ENCODE measurements at places on chromosomes 12 and 14. TPM values are rescaled to one million over a fixed set of nuclear protein-coding genes. Genes with fewer than 3 reads are reported as not detected.

GRCh38 chr12:104551-105081 is 38.0 kb downstream of the IQSEC3 start:
- no peaks in the 10 kb centered on the region for H3K4me1 ChIP-seq
- H3K27me3 ChIP-seq = no peaks in the 10 kb centered on the region
- no peak for DNase-seq
- H3K36me3 ChIP-seq = no peaks in the 10 kb centered on the region
- no peak overlapping the region for H3K27ac ChIP-seq

DNA sequence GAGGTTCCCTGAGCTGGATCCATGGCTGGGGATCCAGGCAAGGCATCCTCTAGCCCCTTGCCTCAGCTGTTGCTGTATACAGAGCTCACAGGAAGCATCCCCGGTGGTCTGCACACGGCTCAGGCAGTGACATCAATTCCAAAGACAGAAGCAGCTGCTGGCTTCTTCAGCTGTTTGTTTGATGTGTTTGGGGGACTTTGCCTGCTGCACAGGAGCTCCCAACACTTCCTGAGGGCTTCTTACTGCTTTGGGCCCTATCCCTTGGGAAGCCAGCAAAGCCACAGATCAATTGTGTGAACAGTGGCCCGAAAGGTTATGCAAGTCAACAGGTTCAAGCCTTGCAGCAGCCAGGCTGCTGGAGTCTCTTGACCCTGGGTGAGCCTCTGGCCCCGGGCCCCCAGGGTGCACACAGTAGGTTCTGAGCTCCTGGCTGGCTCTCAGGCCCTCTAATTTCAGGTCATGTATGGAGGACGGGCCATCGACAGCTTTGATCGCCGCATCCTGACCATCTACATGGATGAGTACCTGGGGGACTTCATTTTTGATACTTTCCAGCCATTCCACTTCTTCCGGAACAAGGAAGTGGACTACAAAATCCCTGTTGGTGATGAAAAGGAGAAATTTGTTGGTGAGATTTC is 42.6 kb downstream of the CCDC92 start:
- H3K27me3 ChIP-seq = 0 out of 2 replicates have a peak, but pooled peaks cover 4% of the 10 kb centered on the region
- no peak overlapping the region for H3K27ac ChIP-seq
- H3K4me1 ChIP-seq = no peaks in the 10 kb centered on the region
- no peak for DNase-seq
- H3K4me3 ChIP-seq = no peak overlapping the region

DNA sequence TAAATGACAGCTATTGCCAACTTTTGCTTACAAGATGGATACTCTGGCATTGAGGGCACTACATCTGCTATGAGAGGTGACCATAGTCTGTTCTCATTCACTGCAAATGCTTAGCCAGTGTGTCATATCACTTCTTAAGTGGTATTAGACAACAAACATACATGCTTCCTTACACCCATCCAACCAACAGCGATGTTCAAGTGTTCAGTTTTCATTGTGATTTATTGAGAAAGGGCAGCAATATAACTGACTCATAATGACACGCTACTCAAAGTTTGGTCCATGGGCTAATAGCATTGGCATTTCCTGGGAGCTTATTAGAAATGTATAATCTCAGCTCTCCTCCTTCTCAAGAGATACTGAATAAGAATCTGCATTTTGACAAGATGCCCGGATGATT is 181.7 kb downstream of the NPAS3 start:
- H3K36me3 ChIP-seq = no peaks in the 10 kb centered on the region
- no peak overlapping the region for H3K27ac ChIP-seq
- H3K4me1 ChIP-seq = no peaks in the 10 kb centered on the region
- no peaks in the 10 kb centered on the region for H3K27me3 ChIP-seq

DNA sequence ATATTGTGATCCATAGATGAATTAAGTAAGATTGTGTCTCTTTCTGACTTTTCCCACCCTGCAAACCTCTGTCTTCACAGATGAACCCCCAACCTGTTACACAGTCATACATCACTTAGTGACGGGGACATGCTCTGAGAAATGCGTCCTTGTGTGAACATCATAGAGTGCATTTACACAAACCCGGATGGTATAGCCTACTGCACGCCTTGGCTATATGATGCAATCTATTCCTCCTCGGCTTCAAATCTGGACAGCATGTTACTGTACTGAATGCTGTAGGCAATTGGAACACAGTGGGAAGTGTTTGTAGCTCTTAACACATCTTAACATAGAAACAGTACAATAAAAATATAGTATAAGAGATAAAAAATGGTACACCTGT is 7.4 kb upstream of the TESPA1 start:
- H3K27ac ChIP-seq = no peak overlapping the region
- no peaks in the 10 kb centered on the region for H3K36me3 ChIP-seq
- H3K4me1 ChIP-seq = no peaks in the 10 kb centered on the region
- no peak overlapping the region for H3K4me3 ChIP-seq
- DNase-seq = no peak
- H3K27me3 ChIP-seq = peaks cover 20% of the 10 kb centered on the region

GRCh38 chr12:131132118-131132892 is 178.6 kb downstream of the ADGRD1 start:
- H3K27ac ChIP-seq = no peak overlapping the region
- peak; percentile 13 for DNase-seq
- H3K4me3 ChIP-seq = no peak overlapping the region
- H3K4me1 ChIP-seq = no peaks in the 10 kb centered on the region
- H3K27me3 ChIP-seq = no peaks in the 10 kb centered on the region

GRCh38 chr12:132218915-132219314 is 74.7 kb downstream of the NOC4L start:
- H3K36me3 ChIP-seq = no peaks in the 10 kb centered on the region
- 0 out of 2 replicates have a peak, but pooled peaks cover 2% of the 10 kb centered on the region for H3K4me1 ChIP-seq
- H3K4me3 ChIP-seq = no peak overlapping the region

GRCh38 chr14:71320734-71321573 is 413.7 kb downstream of the PCNX1 start:
- H3K27me3 ChIP-seq = no peaks in the 10 kb centered on the region
- H3K4me1 ChIP-seq = peaks cover 32% of the 10 kb centered on the region

- no peak overlapping the region for H3K27ac ChIP-seq
- H3K36me3 ChIP-seq = no peaks in the 10 kb centered on the region
- H3K4me1 ChIP-seq = no peaks in the 10 kb centered on the region
- peak overlapping the region; percentile 39 for H3K4me3 ChIP-seq
- peaks cover 26% of the 10 kb centered on the region for H3K27me3 ChIP-seq
Observed at GRCh38 chr12:107903341-107904061, 129.0 kb downstream of the ASCL4 start.

DNA sequence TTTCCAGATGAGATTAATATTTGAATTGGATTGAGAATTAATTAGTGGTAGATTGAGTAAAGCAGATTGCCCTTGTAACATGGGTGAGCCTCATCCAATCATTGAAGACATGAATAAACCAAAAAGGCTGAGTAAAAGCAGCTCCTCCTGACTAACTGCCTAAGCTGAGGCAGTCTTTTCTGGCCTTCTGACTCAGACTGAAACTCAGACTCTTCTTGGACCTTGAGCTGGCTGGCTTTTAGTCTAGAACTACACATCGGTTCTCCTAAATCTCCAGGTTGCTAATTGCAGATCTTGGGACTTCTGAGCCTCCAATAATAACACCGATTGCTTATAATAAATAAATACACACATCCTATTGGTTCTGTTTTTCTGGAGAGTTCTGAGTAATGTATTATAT is 24.0 kb downstream of the FKBP11 start:
- H3K36me3 ChIP-seq = no peaks in the 10 kb centered on the region
- no peak overlapping the region for H3K4me3 ChIP-seq
- H3K4me1 ChIP-seq = no peaks in the 10 kb centered on the region
- H3K27ac ChIP-seq = no peak overlapping the region

DNA sequence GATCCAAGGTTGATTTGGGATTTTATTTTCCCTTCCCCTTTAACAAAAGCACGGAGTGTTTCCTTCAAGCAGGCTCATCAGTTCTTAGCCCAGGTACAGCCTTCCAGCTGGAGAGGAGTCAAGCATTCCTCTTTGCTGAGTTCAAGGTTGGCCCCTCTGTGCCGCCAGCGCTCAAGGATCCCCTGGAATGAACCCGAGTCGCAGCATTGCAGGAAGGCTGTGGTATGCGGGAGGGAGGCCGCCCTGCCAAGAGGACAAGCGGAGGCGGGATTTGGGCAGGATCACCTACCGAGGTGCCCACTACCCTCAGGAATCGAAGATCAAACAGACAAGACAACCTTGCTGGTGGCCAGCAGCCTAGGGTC is 53.9 kb upstream of the NCOR2 start:
- H3K4me3 ChIP-seq = no peak overlapping the region
- H3K36me3 ChIP-seq = no peaks in the 10 kb centered on the region
- H3K27me3 ChIP-seq = no peaks in the 10 kb centered on the region
- no peak overlapping the region for H3K27ac ChIP-seq
- H3K4me1 ChIP-seq = peaks cover 3% of the 10 kb centered on the region
- DNase-seq = no peak

DNA sequence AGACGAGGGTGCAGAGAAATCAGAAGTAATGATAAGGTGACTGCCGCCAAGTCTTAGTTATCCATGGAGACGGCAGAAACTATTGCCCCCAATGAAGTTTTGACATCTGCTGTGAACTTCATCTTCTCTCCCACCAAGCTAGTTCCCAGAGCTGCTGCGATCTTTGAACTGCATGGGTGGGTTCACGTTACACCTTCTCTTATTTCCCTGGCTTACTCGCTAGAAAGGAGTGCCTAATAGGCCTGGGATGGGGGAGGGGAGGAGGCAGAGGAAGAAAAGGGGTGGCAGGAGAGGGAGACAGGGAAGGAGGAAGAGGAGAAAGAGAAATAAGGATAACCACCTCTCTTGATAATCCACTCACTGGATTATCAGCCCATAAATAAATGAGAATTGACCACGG is 157.1 kb downstream of the NTF3 start:
- no peaks in the 10 kb centered on the region for H3K4me1 ChIP-seq
- no peak for DNase-seq
- no peak overlapping the region for H3K27ac ChIP-seq

GRCh38 chr12:1670358-1671268 is 20.3 kb upstream of the ADIPOR2 start:
- no peak for DNase-seq
- no peaks in the 10 kb centered on the region for H3K36me3 ChIP-seq
- no peaks in the 10 kb centered on the region for H3K27me3 ChIP-seq
- H3K4me1 ChIP-seq = peaks cover 2% of the 10 kb centered on the region
- no peak overlapping the region for H3K27ac ChIP-seq
- no peak overlapping the region for H3K4me3 ChIP-seq

- no peak overlapping the region for H3K27ac ChIP-seq
- no peak for DNase-seq
- H3K27me3 ChIP-seq = no peaks in the 10 kb centered on the region
- H3K4me1 ChIP-seq = no peaks in the 10 kb centered on the region
- no peak overlapping the region for H3K4me3 ChIP-seq
Observed at GRCh38 chr12:121495746-121496145, 85.1 kb downstream of the KDM2B start.

- no peak for DNase-seq
- H3K4me3 ChIP-seq = no peak overlapping the region
- no peaks in the 10 kb centered on the region for H3K4me1 ChIP-seq
- H3K27ac ChIP-seq = no peak overlapping the region
- H3K36me3 ChIP-seq = no peaks in the 10 kb centered on the region
Observed at GRCh38 chr12:39459027-39459434, 16.1 kb upstream of the KIF21A start.

- H3K27ac ChIP-seq = no peak overlapping the region
- no peak for DNase-seq
- H3K27me3 ChIP-seq = no peaks in the 10 kb centered on the region
- no peaks in the 10 kb centered on the region for H3K36me3 ChIP-seq
- no peak overlapping the region for H3K4me3 ChIP-seq
- H3K4me1 ChIP-seq = peaks cover 13% of the 10 kb centered on the region
Observed at GRCh38 chr12:1313906-1314305, 280.5 kb downstream of the FBXL14 start.

GRCh38 chr14:81682134-81682533 is 148.5 kb upstream of the SEL1L start:
- no peak overlapping the region for H3K27ac ChIP-seq
- no peak for DNase-seq
- no peaks in the 10 kb centered on the region for H3K27me3 ChIP-seq
- H3K36me3 ChIP-seq = no peaks in the 10 kb centered on the region
- no peak overlapping the region for H3K4me3 ChIP-seq

Gene FRS2
- 26.6 TPM for total RNA-seq

Gene CCDC196
- not detected for total RNA-seq

Gene ZFYVE1
- total RNA-seq = 19.8 TPM

Gene TMEM30B
- total RNA-seq = 0.10 TPM

Gene GSG1
- total RNA-seq = not detected

Gene ADCY4
- total RNA-seq = 0.21 TPM

Gene USP44
- 0.10 TPM for total RNA-seq

Gene TAS2R42
- total RNA-seq = not detected

Gene ESR2
- total RNA-seq = not detected

Gene SDR9C7
- total RNA-seq = not detected

Gene TAS2R7
- total RNA-seq = not detected

Gene TCL1B
- not detected for total RNA-seq

Gene DHRS4L2
- total RNA-seq = 8.0 TPM

Gene LTB4R2
- 6.9 TPM for total RNA-seq

Data from Panc1 (cell line).